ENCODE measurements at places on chromosomes 1 and 21. TPM values are rescaled to one million over a fixed set of nuclear protein-coding genes. Genes with fewer than 3 reads are reported as not detected.

NUF2 gene
- 28.5 TPM for total RNA-seq

- no peak for DNase-seq
Observed at GRCh38 chr1:99535470-99536164, 110.3 kb upstream of the PALMD start.

DNA sequence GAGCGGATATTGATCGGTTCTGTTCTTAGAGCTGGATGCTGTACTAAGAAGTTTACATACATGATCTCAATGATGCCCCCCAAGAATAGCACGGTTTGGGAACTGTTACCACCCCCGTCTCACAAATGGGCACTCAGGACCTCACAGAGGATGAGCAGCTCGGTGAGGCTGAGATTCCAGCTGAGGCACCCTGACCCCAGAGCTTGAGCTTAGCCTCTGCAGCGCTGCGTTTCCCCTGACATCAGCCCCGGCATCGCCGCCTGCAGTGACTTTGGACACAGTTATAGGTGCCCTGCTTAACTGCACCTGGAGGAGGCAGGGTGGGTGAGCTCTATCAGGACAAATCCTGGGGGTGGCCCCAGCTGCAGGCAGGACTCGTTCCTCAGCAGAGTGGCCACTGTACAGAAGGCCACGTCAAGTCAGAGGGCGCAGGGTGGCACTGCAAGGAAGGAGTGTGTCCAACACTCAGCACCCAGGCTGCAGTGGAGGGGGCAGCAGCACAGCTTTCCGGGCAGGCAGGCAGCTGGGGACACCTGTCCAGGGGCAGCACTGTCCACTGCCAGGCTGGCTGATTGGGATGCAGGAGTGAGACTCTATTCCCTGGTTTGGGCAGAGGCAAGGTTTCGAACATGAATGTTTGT lies 65.8 kb upstream of the ABCG1 start:
- peak; percentile 12 for DNase-seq

GRCh38 chr1:22884806-22885530 lies 87.7 kb downstream of the LACTBL1 start:
- DNase-seq: no peak

DNA sequence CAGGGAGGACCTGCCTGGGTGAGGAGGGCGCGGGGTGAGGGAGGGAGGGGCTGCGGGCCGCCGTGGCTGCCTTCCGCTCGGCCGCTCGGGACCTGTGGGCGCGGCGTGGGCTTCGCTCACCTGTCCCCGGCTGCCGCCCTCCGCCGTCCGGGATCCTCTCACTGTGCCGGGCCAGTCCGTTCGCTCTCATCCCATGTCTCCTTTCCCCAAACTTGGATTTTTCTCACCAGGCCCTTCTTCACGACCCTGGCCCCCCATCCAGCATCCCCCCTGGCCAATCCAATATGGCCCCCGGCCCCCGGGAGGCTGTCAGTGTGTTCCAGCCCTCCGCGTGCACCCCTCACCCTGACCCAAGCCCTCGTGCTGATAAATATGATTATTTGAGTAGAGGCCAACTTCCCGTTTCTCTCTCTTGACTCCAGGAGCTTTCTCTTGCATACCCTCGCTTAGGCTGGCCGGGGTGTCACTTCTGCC lies 362 bp downstream of the ZBTB48 start:
- no peak for DNase-seq

DNA sequence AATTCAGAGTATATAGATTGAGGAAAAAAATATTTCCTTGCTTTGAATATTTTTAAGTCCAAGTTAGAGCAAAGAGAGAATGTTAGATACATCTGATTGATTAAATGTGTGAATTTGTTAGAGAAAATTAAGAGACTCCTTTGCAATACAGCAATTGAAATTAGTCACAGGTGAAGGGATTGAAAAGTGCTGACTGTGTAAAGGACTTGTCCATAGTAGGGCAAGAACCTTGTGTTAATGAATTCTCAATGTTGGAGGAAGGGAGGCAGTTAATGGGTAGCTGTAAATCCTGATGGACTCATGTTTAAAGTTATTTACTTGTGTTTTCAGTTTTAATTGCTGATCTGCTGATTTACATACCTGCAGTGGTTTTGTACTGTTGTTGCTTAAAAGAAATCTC lies 38.6 kb downstream of the ALG6 start:
- DNase-seq: no peak

All from endodermal cell (in vitro differentiated cells).